Urinary bladder (tissue), 4 donors: ENCODE measurements at places on chromosomes 7 and 10.

DNA sequence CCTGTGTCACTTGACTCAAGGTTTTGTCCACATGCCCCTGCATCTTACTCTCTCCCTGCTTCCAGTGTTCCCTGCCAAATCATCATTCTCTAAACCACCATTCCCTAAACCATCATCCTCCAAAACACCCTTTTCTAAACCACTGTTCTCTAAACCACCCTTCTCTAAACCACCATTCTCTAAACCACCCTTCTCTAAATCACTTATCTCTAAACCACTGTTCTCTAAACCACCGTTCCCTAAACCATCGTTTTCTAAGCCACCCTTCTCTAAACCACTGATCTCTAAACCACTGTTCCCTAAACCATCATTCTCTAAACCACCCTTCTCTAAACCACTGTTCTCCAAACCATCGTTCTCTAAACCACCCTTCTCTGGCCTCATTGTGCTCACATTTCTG lies 142.1 kb downstream of the CXCL12 start:
- no peak for DNase-seq

DNA sequence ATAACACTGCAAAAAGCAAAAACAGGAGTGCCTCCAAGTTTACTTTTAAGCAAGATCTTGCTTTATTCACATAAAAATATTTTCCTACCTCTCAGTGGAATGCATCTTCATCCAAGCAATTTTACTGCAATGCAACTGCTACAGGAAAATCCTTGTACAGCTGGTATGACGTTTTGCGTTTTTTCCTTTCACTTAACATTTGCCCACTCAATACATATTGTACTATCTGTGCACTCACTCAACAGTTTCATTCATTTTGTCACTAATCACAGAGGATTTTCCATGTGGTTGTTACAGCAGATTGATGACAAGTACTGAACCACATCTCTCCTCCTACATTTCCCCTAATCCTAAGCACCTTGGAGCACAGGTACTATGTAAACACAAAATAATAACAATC lies 222.0 kb upstream of the IMMP2L start:
- DNase-seq, result no peak

- no peak for DNase-seq
These were observed 778 bp upstream of the TRIM8 start for GRCh38 chr10:102643336-102644065.

GRCh38 chr10:109205929-109206585 lies 717.3 kb downstream of the XPNPEP1 start:
- no peak for DNase-seq

DNA sequence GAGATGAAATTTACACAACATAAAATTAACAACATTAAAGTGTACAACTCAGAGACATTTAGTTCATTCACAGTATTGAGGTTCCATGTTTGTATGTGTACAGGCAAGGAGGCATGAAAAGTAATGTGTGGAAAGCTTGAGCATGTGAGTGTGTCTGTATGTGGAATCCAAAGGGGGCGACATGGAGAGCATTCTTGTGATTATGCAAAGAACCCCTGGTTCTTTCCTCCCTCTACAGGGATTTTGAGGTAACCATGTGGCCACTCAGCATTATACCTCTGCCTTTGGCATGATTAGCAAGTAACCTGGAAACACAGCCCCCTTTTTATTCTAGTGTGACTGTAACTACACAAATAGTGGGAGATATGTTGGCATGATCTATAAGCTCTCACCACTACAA lies 21.0 kb downstream of the OR2F1 start:
- DNase-seq, result no peak

- peak; percentile 17 for DNase-seq
These were observed 145.3 kb upstream of the PRSS1 start for GRCh38 chr7:142603870-142604448.

DNA sequence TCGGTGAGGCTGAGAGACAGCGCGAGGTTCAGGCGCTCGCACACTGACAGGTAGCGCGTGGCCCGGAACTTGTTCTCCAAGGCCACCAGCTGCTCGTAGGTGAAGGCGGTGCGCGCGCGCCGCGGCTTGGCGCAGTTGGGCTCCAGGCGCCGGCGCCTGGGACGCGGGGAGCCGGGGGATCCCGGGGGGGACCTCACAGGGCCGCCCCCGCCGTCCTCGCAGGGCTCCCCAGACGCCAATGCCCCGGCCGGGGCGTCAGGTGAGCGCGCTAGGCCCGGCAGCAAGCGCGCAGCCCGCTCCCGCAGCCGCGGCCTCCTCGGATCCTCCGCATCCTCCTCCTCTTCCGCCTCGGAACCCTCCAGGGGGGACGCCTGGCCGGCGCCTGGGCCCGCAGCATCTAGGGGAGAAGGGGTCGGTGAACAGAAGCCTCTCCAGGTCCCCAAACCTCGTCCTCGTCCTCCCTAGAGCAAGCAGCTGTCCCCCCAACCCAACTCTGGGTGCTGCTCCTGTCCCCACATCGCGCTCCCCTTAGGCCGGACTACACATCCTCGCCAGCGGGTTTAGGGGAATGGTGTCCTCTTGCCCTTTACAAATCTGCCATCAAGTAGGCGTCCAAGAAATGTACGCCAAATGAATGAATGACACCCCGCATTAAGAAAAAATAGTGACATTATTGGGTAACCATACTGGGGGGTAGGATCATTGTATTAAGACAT lies 1.9 kb downstream of the NKX1-2 start:
- DNase-seq, result no peak

GRCh38 chr7:135147899-135148721 lies at the start of gene TMEM140:
Gene TMEM140 (plus strand): TSS chr7:135148072. CDS start chr7:135164442, 16,370 bp downstream.
- no peak for DNase-seq

GRCh38 chr10:35933491-35933890 lies 291.4 kb upstream of the FZD8 start:
- DNase-seq, result no peak

GRCh38 chr7:96497567-96497966 lies 175.7 kb upstream of the SLC25A13 start:
- DNase-seq, result no peak

DNA sequence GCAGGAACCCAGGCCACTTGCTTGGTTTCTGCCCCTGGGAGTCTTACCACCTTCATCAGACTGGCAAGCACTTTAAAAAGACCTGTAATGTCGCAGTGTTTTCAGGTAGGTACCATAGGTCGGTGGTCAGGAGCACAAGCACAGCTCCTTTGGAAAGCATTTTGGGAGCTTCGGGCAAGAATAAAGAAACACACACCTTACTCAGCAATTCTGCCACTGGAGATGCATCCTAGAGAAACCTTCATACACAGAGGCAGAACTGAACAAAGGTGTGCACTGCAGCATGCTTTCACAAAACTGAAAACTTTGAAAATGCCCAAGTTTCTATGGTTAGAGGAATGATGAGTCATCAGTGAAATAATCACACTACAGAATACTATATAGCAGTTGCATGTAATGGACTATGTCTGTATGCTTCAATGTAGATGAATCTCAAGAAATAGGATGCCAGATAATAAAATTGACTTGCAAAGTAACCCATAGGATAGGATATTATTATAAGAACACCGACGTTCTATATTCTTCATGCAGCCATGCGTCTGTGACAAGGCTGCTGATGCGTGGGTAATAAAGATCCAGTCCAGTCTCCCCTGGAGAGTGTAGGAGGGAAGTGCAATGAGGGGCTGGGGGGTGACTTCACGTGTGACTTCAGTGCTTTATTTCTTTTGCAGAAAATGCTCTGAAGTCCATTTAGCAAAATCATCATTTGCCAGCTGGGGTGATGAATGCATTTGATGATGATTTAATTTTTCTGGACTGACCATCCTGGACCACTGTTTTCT lies 309.5 kb downstream of the WDR37 start:
- no peak for DNase-seq

DNA sequence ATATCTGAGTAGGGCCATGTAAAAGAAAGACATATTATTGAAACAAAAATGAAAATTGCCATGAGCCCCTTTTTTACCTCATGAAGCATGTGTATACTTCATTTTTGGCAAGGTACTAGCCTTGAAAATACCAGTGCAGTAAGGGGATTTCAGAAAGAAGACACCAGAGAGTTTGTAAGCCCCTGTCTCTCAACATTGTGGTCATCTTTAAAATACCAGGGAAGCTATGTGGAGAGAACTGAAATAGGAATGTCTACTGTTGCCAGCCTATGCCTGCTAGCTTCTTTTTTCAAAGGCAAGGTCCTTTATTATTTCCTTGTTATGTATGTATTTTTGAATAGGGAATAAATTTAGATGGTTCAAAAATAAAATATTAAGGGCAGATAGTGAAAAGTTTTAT lies 57.8 kb downstream of the CASD1 start:
- no peak for DNase-seq

DNA sequence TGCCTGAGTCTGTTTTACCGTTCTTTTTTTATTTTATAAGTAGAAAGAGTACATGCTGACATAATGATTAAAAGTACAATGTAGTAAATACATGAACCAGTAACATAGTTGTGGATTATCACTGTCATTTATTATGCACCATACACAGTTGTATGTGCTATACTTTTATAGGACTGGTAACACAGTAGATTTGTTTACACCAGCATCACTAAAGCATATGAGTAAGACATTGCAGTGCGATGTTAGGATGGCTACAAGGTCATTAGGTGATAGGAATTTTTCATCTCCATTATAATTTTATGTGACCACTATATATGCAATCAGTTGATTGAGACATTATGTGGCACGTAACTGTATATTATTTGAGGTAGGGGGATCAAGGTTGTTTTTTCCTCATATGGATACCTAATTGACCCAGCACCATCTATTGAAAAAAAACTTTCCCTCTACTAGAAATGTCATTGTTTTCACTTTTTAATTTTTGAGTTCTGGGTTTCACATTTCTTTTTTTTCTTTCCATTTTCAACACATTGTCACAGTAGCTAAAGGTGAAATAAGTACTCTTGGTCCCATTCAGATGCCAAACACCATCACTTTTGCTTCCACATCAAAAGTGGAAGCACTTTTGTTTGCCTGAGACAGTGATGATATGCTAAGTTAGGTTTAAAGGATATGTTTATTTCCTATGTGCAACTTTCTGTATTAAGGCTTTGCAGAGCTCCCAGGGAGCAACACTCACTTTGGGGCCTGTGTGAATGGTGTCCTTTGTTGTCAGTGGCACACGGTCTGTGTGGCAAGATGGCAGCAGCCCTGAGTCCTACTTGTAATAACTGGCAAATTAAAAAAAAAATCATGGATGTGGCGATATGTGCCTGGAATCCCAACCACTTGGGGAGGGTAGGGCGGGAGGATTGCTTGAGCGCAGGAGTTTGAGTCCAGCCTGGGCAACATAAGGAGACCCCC lies 17.1 kb downstream of the UBE2D1 start:
- DNase-seq, result no peak

GRCh38 chr10:33965795-33966581 lies 631.5 kb upstream of the NRP1 start:
- DNase-seq, result no peak

DNA sequence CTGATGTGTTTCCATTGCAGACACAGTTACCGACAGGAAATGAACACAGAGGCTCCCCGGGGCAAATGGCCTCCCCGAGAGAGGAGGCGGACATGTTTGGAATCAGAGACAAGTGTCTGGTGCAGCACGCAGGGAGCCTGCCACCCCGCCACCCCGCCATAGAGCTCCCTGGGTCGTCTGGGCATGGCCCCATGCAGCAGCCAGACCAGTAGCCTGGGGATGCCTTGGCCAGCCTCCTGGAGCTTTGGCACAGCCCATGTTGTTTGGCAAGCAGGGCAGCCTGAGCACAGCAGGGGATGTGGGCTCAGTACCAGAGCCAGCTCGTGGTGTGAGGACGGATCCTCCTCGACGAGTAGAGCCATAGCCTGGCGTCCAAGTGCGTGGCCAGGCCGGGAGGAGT lies 80.8 kb downstream of the NKX6-2 start:
- DNase-seq, result no peak

GRCh38 chr7:83109352-83109751 lies 53.3 kb downstream of the PCLO start:
- DNase-seq, result no peak

GRCh38 chr10:5959581-5960069 lies 17.7 kb downstream of the IL15RA start:
- no peak for DNase-seq

DNA sequence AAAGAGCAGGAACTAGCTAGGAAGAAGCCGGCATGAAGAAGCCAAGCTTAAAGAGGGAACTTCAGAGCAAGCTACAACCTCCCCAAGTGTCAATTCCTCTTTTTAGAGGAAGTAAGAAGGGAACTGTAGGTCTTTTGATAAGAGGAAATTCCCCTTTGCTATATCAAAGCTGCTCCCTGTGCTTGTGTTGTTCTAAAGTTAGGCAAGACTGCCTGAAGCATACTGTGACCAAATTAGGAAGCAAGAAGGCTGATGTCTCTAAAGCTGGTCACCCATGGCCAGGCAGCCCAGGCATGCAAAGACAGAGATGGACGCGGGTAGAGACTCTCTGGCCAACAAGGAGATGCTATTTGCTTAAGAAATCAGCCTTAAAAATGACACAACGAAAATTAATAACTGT lies 87.9 kb downstream of the RNF216 start:
- no peak for DNase-seq

- DNase-seq, result no peak
These were observed 367 bp upstream of the AVL9 start for GRCh38 chr7:32494946-32495297.
